ENCODE measurements at places on chromosomes 1 and 21.
A peak's percentile ranks its signal among the peaks of the same experiment; 100 is the strongest.

DNA sequence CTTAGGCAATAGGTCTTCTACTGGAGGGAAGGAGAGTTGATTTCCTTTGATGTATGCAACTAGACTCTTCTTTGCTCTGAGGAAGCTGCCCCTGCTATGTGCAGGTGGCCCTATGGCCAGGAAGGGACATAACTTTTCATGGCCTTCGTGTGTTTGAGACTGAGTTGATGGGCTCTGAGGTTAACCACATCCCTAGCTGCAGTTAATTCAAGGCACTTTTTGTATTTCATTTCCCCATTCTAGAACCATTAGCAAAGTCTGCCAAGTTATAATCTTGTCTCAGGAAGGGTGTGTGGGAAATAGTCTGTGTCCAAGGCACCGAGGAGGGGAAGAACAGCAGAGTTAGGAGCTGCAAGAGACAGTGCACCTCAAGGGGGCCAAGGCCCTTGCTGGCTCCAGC, 2.5 kb downstream of the FCRL4 start:
- H3K27me3 ChIP-seq, result no peaks in the 10 kb centered on the region
- no peak overlapping the region for H3K4me3 ChIP-seq
- no peaks in the 10 kb centered on the region for H3K36me3 ChIP-seq
- no peak overlapping the region for H3K27ac ChIP-seq
- no peak for DNase-seq

GRCh38 chr1:25566730-25567341, 23.4 kb downstream of the LDLRAP1 start:
- peaks cover 30% of the 10 kb centered on the region for H3K4me1 ChIP-seq
- peak; percentile 48 for DNase-seq
- peak overlapping the region; percentile 38 for H3K4me3 ChIP-seq
- peak overlapping the region; percentile 38 for H3K27ac ChIP-seq

DNA sequence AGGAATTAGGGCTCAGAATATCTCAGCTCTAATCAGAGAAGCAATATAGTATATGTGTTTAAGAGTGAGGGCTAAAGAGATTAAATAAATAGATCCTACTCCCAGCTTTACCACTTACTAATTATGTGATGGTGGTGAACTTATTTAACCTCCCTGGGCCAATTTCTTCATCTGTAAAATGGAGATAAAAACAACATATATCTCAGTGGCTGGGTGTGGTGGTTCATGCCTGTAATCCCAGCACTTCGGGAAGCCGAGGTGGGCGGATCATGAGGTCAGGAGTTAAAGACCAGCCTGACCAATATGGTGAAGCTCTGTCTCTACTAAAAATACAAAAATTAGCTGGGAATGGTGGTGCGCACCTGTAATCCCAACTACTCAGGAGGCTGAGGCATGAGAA, 135.2 kb downstream of the SLC44A5 start:
- no peaks in the 10 kb centered on the region for H3K36me3 ChIP-seq
- H3K4me3 ChIP-seq, result no peak overlapping the region
- H3K27ac ChIP-seq, result no peak overlapping the region
- DNase-seq, result no peak
- H3K4me1 ChIP-seq, result no peaks in the 10 kb centered on the region

GRCh38 chr1:45200906-45201500, 5.4 kb downstream of the ZSWIM5 start:
- H3K36me3 ChIP-seq, result no peaks in the 10 kb centered on the region
- peak overlapping the region; percentile 13 for H3K4me3 ChIP-seq
- H3K4me1 ChIP-seq, result peaks cover 1% of the 10 kb centered on the region
- peaks cover 4% of the 10 kb centered on the region for H3K27me3 ChIP-seq
- no peak overlapping the region for H3K27ac ChIP-seq

- no peak for DNase-seq
- no peak overlapping the region for H3K4me3 ChIP-seq
- H3K36me3 ChIP-seq, result peaks cover 23% of the 10 kb centered on the region
- no peaks in the 10 kb centered on the region for H3K27me3 ChIP-seq
Observed at GRCh38 chr1:92922356-92923035, 38.8 kb downstream of the DIPK1A start.

DNA sequence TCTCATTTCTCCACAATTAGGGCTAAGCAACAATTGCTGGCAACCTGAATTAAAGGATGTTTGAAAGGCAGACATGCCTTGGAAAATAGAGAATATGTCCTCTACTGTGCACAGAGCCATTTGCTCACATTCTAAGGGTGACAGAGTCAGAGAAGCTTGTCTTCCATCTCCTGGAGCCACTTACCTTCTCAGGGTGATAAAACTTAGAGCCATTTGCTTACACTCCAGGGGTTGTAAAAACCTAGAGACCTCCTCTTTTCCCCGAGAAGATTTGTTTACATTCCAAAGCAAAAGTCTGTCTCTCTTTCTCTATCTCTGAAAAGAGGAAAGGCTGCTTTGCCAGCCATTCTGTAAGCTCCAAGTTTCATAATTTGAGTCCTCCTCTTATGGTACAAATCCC, 61.3 kb downstream of the LBR start:
- H3K36me3 ChIP-seq, result no peaks in the 10 kb centered on the region
- DNase-seq, result no peak
- H3K4me1 ChIP-seq, result peaks cover 11% of the 10 kb centered on the region
- no peak overlapping the region for H3K4me3 ChIP-seq

GRCh38 chr1:107934578-107934977, 30.4 kb downstream of the VAV3 start:
- H3K36me3 ChIP-seq, result no peaks in the 10 kb centered on the region
- peaks cover 5% of the 10 kb centered on the region for H3K4me1 ChIP-seq
- H3K27me3 ChIP-seq, result no peaks in the 10 kb centered on the region
- no peak overlapping the region for H3K4me3 ChIP-seq
- no peak for DNase-seq
- H3K27ac ChIP-seq, result no peak overlapping the region

DNA sequence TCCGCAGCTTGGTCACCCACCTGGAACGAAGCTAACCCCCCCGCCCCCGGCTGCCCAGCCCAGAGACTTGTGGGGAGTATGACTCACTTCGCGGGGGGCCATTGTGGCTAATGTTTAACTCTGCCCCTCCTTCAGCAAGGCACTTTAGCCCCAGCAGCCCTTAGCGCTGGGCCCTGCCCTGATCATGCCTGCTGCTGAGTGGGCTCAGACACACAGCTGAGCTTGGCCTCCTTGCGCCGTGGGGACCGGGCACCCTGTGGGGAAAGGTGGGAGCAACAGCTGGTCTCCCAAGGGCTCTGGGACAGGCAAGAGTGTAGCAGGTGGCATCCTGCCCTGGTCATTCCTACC, 6.3 kb upstream of the LAD1 start:
- H3K4me1 ChIP-seq, result no peaks in the 10 kb centered on the region
- no peak overlapping the region for H3K27ac ChIP-seq
- H3K4me3 ChIP-seq, result no peak overlapping the region

GRCh38 chr1:69952676-69953075, 252.7 kb downstream of the LRRC40 start:
- no peak for DNase-seq
- H3K4me3 ChIP-seq, result no peak overlapping the region
- no peak overlapping the region for H3K27ac ChIP-seq
- H3K36me3 ChIP-seq, result no peaks in the 10 kb centered on the region
- no peaks in the 10 kb centered on the region for H3K4me1 ChIP-seq

DNA sequence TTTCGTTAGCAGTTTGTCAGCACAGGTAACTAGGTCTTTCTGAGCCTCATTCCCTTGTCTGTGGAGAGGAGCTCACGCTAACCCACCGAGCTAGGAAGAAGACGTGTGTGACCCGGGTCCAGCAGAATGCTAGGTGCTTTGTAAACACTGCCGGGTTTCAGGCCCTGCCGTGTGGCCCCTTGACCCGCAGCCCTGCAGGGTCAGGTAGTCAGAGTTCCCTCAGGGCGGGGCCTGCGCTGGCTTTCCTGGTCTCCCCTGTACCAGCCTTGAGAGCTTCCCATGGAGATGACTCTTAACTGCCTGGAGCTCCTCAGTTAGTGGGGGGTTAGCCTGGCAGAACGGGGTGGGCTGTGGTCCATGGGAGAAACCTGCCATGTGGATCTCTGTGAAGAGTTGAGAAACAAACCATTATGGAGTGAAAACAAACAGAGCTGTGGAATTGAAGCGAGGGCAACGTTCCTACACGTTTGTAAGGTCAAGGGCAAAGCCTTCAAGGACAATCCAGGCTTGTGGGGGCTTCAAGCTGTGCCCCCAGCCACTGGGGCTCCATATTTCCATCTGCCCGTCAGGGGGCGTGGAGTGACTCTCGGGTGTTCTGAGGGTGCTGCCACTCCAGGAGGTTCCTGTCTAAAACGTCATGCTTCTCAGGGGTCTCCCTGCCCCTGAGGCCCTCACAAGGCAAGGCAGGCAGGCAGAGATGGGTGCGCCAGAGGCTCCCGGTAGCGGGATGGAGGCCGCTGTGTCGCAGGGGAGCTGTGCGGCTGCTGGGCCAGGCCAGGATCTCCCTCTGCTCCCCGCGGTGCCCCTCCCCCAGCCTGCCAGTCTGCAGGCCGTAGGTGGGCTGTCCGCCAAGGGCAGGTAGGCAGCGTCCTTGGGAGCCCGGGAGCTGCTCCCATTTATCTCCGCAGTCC, 23.8 kb downstream of the LHX4 start:
- H3K27me3 ChIP-seq, result peaks cover 11% of the 10 kb centered on the region
- peaks cover 41% of the 10 kb centered on the region for H3K4me1 ChIP-seq
- no peaks in the 10 kb centered on the region for H3K36me3 ChIP-seq
- H3K27ac ChIP-seq, result no peak overlapping the region

- H3K36me3 ChIP-seq, result no peaks in the 10 kb centered on the region
- peaks cover 2% of the 10 kb centered on the region for H3K27me3 ChIP-seq
- no peak overlapping the region for H3K27ac ChIP-seq
- no peaks in the 10 kb centered on the region for H3K4me1 ChIP-seq
- no peak overlapping the region for H3K4me3 ChIP-seq
- no peak for DNase-seq
Observed at GRCh38 chr1:147050654-147051053, 112.5 kb downstream of the NBPF12 start.

DNA sequence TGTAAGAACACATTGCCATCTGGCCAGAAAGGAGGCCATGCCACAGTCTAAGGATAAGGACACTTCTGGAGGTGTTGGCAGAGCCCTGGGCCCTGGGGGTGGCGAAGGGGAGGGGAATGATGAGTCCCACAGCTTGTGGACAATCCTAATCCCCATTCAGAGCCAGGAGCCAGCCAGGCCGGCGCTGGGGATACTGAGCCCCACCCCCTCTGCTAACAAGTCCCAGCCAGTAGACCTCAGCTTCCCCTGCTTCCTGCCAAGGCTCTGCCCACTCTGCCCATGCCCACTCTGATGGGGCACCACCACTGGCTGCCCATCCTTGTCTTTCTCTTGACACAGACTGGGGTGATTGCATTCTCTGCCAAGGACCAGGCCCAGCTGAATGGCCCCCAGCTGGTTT, 71.9 kb downstream of the NAV1 start:
- H3K4me3 ChIP-seq, result no peak overlapping the region
- peaks cover 3% of the 10 kb centered on the region for H3K27me3 ChIP-seq
- peaks cover 9% of the 10 kb centered on the region for H3K4me1 ChIP-seq
- no peaks in the 10 kb centered on the region for H3K36me3 ChIP-seq
- no peak for DNase-seq
- H3K27ac ChIP-seq, result no peak overlapping the region

DNA sequence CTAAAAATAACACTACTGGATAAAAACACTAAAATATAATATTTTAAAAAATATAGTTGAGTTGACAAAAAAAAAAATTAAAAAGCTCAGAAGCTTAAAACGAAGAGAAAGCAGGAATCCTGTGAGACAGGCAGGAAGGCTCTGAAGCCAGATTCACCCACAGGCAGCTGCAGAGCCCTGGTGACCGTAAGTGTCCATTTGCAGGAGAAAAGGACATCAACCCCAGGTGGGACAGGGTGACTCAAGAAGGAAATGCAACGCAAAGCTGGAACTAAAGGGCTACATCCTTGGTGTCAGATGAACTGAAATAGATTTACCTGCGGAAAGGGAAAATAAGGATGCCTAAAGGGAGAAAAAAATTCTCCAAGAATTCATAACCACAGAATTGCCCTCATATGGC, 46.8 kb downstream of the USP24 start:
- peaks cover 6% of the 10 kb centered on the region for H3K36me3 ChIP-seq
- no peak overlapping the region for H3K4me3 ChIP-seq
- H3K27me3 ChIP-seq, result no peaks in the 10 kb centered on the region

DNA sequence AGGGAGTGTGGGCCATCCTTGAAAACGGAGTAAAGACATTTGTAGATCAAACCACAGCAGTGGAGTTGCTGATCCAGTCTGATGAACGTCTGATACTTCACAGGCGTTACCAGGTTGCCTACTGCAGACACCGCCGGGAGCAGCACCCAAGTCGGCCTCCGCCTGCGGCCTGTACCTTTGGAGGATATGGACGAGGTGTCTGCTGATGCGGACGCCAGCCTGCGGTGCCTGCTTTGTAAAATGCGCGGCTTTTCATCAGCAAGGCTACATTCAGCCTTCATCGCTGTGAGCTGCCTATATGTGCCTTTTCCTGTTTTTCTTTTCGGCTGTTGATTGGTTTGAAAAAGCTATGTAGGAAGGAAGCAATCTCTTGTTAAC, 16.0 kb downstream of the SLX9 start:
- peak overlapping the region; percentile 60 for H3K4me3 ChIP-seq
- H3K27me3 ChIP-seq, result peaks cover 9% of the 10 kb centered on the region
- DNase-seq, result peak; percentile 24
- H3K4me1 ChIP-seq, result peaks cover 21% of the 10 kb centered on the region
- H3K36me3 ChIP-seq, result no peaks in the 10 kb centered on the region

- H3K36me3 ChIP-seq, result peaks cover under 1% of the 10 kb centered on the region
- peaks cover 23% of the 10 kb centered on the region for H3K4me1 ChIP-seq
- H3K27ac ChIP-seq, result no peak overlapping the region
- no peak overlapping the region for H3K4me3 ChIP-seq
- no peaks in the 10 kb centered on the region for H3K27me3 ChIP-seq
- DNase-seq, result no peak
Observed at GRCh38 chr1:24822887-24823286, 77.6 kb downstream of the CLIC4 start.
